Left lung (tissue), 14 donors: ENCODE measurements at places on chromosomes 3 and 15. TPM values are rescaled to one million over a fixed set of nuclear protein-coding genes. Genes with fewer than 3 reads are reported as not detected.

- DNase-seq, result no peak
Observed at GRCh38 chr15:60899322-60899966, 329.7 kb downstream of the RORA start.

Gene FEM1B
- 53.7 TPM for polyA plus RNA-seq

Gene RNU5B-1
- not detected for polyA plus RNA-seq

Gene ARNT2
- polyA plus RNA-seq, result 30.8 TPM

- DNase-seq, result no peak
Observed at GRCh38 chr3:151445273-151446001, 15.4 kb downstream of the IGSF10 start.

Gene FANCD2OS
- polyA plus RNA-seq, result 0.43 TPM

DNA sequence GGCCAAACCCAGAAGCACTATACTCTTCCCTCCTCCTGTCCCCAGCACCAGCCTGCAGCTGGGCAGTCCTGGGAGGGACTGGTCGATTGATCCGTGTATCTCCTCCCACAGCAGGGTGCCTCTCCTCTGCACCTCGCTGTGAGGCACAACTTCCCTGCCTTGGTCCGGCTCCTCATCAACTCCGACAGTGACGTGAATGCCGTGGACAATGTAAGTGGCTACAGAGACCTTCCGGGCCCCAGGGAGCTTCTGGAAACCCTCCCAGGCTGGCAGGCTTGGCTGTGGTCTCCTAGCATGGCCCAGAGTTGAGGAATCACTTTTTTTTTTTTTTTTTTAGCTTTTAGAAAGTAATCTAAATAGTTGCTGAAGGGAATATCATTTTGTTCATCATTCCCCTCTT is 30.7 kb downstream of the ANKDD1A start:
- DNase-seq, result no peak

DNA sequence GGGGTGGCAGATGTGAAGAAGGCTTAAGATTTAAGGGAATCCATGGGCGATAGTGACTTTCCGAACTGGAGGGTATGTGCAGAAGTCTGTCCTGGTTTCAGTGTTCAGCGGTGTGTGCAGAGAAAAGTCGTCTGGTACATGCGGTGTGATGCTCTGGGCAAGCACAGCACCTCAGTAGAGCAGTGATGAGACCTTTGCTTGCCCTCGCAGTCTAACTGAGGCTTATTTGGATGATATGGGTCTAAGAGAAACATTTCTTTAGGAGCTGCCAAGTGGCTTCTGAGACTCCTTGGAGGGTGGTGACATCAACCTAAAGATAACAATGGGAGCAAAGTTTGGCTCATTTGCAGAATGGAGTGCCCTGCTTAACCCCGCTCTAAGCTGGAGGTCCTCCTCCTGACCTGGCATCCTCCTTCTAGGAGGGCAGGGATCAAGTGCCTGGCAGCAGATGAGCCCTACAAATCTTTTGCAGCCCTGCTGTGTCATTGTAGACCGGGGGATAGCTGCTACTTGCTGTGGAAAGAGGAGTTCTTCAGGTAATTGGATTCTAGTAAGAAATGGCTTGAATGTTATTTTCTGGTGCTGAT is 228.1 kb upstream of the AZI2 start:
- no peak for DNase-seq

DNA sequence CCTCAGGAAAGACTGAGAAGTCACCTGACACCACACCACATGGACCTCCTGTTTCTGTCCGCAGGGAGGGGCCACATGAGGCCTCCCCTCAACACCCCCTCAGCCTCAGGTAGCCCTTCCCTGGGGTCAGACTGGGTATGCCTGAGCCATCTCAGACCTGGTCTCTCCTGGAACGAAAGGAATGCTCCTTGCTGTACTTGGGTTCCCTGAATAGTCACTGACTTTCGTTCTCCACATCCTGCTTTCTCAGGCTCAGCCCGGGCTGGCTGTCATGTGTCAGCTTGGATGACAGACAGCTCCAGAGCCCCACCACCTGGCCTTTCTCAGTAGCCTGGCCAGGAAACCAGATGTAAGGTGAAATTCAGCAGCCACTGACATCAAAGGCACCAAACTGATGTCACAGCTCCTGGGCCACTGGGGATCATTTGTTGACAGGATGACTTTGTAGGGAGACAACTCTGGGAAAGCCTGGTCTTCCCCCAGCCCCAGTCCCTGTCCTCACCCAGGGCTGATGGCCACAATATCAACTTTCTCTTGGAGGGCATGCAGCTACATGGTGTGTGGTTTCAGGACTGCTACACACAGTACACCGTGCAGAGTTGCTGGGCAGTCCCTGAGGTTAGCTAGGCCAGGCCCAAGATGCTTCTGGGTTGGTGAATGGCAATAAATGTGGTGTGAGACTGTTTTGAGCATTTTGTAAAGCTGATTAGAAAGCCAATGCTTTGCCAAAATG is 141.4 kb upstream of the MRPS22 start:
- no peak for DNase-seq

Gene SLC12A8
- 1.4 TPM for polyA plus RNA-seq

Gene EIF1B
- polyA plus RNA-seq, result 103 TPM

Gene ARGFX
- not detected for polyA plus RNA-seq

DNA sequence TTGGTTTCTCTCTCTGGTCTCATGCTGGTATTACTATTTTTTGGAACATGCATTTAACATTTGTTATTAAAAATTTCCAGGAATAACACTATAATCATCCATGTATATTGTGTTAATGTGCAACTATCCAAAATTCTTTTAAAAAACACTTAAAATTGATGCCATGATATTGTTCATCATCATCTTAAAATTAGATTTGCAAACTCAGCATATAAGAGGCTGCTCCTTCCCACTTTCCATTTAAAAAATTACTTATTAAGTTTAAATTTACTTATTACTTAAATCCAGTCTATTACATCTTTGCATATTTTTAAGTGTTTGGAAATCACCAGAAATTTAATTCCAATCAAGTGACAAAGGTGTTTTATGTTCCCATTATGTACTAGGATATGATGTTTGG is 5.8 kb upstream of the ABHD17C start:
- no peak for DNase-seq

DNA sequence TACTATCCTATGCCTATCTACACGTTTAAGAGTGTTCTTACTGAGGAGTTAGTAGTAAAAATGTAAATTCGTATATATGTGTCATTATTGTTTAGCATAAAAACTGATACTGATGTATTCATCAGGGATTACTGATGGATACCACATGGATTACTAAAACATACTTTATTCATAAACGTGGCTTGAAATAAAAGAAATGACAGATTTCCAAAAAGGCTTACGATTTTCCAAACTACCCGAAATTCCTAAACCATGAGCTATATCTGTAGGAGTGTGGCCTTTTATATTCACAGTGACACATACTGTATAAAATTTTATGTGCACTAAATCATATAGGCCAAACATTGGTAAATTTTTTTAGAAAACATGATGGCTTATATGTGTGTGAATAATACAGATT is 6.9 kb downstream of the TSC22D2 start:
- no peak for DNase-seq
